ENCODE measurements at places on chromosomes 1 and 21. TPM values are rescaled to one million over a fixed set of nuclear protein-coding genes. Genes with fewer than 3 reads are reported as not detected.

ANKRD34A gene
- total RNA-seq: 0.47 TPM

DCLRE1B gene
- 5.3 TPM for total RNA-seq

PLCH2 gene
- 90.0 TPM for total RNA-seq

F11R gene
- 166 TPM for total RNA-seq

SPRR4 gene
- total RNA-seq: not detected

RNU1-4 gene
- total RNA-seq: 1,626 TPM

CRYBG2 gene
- 25.2 TPM for total RNA-seq

HES3 gene
- total RNA-seq: not detected

C1orf115 gene
- total RNA-seq: 13.1 TPM

ACOT11 gene
- 53.7 TPM for total RNA-seq

ZBED6 gene
- total RNA-seq: 34.3 TPM

GRCh38 chr1:225973158-225973557 lies 26.0 kb downstream of the SDE2 start:
- DNase-seq: no peak

DNA sequence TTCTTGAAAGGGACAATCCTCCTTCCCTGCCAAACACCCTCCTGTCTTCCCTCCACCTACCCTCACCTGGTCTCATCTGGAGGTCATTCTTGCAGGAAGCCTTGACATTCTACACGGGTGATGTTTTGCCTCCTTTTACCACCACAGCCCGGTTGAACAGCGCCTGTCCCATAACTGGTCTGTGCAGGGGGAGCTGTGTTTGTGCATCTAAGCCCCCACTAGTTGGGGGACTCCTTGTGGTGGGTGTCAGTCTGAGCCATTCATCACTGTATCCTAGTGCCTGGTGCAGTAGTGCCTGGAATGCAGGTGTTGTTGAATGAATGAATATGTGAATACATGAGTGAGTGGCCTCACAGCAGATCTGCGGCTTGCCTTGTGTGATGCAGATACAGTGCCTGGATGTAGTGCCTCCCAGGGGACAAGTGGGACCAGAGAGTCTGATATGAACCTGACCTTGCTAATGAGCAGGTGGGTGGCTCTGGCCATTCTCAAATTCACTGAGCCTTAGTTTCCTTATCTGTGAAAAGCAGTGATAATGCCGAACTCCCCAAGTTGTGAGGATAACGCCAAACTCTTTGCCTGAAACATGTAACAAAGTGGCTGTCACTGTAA lies 79.8 kb downstream of the OMA1 start:
- no peak for DNase-seq

DNA sequence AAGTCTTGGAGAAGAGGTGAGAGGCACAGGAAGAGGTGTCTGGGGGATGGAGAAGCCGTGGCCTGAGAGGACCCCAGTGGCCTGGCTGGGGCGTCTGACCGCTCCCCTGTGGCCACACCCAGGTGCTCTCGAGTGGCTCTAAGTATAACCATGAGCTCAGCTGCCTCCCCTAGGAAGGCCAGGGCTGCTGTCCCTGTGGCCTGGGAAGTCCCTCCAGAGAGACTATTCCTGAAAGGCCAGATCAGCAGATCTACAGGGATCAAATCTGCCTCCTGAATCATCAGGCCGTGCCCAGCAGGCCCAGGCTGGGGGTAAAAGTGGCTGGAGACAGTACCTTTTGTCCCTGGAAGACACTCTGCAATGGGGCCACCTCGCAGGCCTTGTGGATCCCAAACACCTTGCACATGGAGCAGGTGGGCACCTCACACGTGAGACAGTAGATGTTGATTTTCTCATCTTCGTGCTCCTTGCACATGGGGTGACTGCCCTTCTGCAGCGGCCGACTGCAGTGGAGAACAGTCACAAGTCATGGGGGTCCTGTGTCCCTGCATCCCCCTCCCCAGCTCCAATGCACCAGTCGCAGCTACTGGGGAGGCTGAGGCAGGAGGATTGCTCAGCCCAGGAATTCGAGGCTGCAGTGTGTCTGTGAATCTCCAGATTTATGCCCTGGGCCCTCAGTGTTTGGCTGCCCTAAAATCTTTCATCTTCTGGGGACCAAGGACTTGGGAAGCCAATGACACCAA lies 6.4 kb downstream of the TRIM63 start:
- DNase-seq: no peak

- DNase-seq: no peak
These were observed 31.1 kb downstream of the EEIG2 start for GRCh38 chr1:108590957-108591356.

GRCh38 chr1:5740865-5741860 lies 251.1 kb downstream of the NPHP4 start:
- DNase-seq: no peak

DNA sequence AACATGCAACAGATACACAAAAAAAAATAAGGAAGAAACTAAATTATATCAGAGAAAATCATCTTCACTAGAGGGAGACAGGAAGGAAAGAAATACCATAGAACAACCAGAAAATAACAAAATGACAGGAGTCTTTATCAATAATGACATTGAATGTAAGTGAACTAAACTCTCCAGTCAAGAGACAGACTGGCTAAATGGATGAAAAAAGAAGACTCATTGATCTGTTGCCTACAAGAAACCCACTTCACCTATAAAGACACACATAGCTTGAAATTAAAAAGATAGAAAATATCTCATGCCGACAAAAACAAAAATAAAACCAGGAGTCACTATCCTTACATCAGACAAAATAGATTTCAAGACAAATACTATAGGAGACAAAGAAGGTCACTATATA lies 593.1 kb upstream of the USP24 start:
- no peak for DNase-seq

DNA sequence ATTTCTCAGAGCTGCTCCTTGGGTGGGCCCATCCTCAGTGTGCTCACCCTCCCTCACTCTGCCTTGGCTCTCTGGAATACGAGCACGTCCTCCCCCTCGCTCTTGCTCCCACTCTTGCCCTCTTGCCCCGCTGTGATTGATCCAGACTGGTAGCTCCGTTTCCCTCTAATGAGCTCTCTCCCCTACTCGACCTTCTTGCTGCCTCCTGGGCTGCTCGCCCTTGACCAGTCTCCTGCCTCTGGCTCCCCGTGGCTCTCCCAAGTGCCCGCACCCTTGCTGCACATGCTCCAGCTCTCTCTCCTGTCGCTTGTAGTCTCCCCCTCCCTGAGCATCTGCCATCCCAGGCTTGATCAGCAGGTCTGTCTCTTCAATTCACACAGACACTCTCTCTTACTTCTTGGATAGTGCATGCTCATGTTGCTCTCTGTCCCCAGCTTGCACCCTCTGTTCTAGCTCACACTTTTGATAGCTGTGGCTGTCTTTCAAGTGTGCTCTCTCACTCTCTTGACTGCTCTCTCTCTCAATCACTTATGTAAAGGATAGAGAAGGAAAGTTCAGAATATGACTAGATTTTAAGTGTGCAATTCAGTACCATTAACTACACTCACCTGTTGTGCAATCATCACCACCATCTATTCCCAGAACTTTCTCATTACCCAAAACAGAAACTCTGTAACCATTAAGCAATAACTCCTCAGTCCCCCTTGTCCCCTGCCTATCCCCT lies 51.1 kb downstream of the PHC2 start:
- no peak for DNase-seq

GRCh38 chr1:226063977-226064815 lies 1.7 kb downstream of the H3-3A start:
- no peak for DNase-seq

DNA sequence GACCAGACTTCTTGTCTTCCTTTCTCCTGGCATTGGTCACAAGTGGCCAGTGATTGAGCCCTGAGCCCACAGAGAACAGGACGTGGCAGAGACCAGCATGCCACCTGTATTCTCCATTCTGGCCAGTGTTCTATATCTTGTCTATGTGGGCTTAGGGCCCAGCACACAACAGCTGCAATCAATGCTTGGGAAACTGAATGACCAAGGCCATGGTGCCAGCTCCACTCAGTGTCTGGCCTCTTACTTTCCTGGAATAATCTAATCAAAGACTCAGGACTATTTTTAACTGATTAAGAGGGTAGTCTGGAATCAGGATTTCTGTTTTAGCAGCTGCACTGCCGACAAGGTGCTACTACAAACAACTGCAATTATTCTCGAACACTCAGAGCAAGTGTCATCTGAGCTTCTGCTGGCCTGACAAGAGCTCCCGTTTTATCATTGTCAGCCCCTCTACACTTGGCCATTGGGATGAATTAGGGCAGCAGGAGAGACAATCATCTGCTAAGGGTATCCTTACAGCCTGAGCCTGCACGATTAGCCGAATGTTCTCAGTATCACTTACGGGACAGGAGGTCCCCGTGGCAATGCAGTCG lies 74.4 kb upstream of the GRIK3 start:
- DNase-seq: no peak

GRCh38 chr1:247387096-247387495 lies 28.9 kb upstream of the NLRP3 start:
- no peak for DNase-seq

GRCh38 chr1:204791453-204792353 lies 79.0 kb upstream of the NFASC start:
- DNase-seq: peak; percentile 57

GRCh38 chr1:197465528-197466327 lies 197.7 kb downstream of the CRB1 start:
- DNase-seq: no peak

GRCh38 chr21:46124926-46125845 lies 27.3 kb downstream of the COL6A2 start:
- no peak for DNase-seq

- no peak for DNase-seq
These were observed 79.1 kb upstream of the PLPPR4 start for GRCh38 chr1:99185196-99185595.

DNA sequence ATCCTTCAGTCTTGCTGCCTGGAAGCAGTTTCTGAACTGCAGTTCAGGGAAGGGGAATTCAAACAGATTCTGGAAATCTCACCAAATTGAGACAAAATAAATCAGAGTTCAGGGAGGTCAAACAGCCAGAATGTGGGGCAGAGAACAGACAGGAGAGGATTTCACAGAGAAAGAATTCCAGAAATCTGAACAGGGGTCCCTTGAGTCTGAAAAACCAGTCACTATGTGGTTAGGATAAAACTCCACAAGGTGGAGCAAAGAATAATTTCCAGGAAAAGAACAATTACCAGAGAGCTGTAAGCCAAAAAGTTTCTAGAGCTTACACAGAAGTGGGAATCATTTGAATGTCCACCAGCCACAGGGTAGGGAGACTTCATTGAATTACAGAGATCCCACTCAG lies 84.7 kb downstream of the URB2 start:
- DNase-seq: no peak

- no peak for DNase-seq
These were observed 147.1 kb downstream of the DNM3 start for GRCh38 chr1:171988243-171988885.

- DNase-seq: no peak
These were observed 545.3 kb downstream of the PTPRC start for GRCh38 chr1:199184180-199184579.

DNA sequence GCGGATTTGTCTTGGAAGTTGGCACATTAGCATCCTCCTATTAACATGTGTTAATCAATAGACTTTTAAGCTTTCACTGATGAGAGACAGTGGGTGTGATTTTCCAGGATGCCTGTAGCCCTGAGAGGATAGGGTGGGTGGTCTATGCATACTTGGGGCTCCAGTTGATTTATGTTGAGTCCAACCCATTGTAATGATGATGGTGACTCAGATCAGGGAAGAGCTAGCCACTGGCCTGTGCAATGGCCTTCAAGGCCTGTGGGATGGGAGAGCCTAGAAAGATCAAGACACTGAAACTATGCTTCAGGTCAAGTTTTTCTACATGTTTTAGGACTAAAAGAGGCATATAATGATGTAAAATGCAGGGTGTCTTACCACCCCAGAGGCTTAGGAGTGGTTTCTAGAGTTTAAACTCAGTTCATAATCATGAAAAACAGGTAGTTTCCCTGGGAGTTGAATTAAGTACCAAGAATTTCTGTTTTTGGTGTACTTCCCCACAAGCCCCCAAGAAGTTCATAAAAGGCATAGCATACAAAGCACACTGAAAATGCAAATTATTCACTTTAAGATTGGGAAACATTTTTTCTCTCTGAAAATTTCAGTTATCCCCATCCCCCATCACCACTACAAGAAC lies 19.9 kb downstream of the BEND5 start:
- no peak for DNase-seq

GRCh38 chr1:83822208-83822607 lies 176.7 kb downstream of the TTLL7 start:
- DNase-seq: no peak

DNA sequence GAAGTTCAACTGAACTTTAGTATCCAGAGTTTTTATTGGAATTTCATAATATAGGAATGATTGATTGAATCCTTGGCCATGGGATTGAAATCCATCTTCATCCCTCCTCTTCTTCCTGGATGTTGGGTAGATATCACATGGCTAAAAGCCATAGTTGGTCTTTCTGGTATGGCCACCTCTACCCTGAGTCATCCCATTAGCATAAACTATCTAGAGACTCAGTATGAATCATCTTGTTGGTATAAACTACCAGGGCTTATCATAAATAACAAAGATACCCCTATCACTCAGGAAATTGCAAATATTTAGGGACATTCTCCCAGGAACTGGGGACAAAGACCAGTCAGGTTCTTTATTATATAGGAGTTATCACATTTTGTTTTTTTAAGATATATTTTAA lies 21.2 kb upstream of the ZP4 start:
- DNase-seq: no peak

DNA sequence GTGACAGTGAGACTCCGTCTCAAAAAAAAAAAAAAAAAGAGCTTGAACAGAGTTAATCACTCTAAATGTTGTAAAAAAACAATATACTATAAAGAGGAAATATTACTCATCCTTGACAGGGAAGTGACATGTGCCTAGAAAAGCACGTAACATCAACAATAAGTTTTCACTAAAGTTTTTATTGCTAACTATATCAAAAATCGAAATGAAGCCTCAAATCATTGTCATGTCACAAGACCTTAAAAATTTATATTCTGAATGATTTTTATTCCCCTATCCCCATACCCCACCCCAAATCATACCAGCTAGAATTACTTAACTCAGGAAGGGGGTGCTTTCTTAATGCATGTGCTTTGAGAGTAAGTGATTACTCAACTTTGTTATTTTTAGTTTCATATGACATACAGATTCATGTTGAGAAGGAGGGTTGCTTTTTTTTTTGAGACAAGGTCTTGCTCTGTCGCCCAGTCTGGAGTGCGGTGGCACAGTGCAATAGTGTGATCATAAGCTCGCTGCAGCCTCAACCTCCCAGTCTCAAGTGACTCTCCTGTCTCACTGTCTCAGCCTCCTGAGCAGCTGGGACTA lies 53.6 kb upstream of the MUTYH start:
- no peak for DNase-seq

- no peak for DNase-seq
These were observed 44.4 kb downstream of the CACHD1 start for GRCh38 chr1:64514197-64514765.

Data from ureter (tissue), 1 donor.